ENCODE measurements at places on chromosomes 5 and 9.

GRCh38 chr5:100913298-100913697 lies 10.2 kb upstream of the ST8SIA4 start:
- DNase-seq: no peak

- peak; percentile 53 for DNase-seq
These were observed 13.9 kb downstream of the TLR4 start for GRCh38 chr9:117718085-117718484.

DNA sequence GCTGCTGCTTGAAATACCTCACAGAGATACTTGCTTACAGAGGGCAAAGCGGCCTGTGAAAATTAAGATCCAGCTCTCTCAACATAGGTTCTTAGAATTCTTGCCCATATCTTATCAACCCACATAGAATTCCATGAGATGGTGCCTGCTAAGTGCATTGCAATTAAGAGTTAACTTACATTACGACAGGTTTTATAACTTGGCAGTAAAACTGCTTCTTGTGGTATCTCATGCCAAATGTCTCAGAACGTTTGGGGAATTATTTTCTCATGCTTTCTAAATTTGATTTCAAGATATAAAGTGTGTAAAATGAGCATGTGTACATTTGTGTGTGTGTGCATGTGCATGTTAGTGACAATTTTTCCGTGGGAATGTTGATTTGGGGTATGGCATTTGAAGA lies 261.2 kb downstream of the SAXO1 start:
- no peak for DNase-seq

DNA sequence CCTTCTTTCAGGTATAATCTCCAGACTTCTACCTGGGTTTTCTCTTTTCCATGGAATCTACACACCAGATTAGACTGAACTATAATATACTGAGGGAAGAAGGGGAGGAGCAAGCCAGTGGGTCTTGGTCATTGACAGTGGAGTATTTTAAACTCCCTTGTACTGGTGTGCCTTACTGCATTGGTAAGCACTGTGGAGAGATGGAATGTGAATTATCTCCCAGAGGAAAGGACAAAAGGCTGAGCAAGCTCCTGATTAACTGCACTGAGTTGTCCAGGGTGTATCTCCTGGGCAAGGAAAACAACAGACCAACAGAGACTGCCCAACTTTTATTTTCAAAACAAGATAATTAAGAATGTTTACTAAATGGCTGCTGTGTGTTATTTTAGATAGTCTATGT lies 29.8 kb upstream of the SLCO6A1 start:
- peak; percentile 14 for DNase-seq

GRCh38 chr9:101849102-101849707 lies 110.8 kb upstream of the GRIN3A start:
- DNase-seq: no peak

GRCh38 chr9:18805386-18805785 lies 227.6 kb downstream of the SAXO1 start:
- no peak for DNase-seq

Data from adipocyte (in vitro differentiated cells).